ENCODE measurements at places on chromosomes 6 and 20.

DNA sequence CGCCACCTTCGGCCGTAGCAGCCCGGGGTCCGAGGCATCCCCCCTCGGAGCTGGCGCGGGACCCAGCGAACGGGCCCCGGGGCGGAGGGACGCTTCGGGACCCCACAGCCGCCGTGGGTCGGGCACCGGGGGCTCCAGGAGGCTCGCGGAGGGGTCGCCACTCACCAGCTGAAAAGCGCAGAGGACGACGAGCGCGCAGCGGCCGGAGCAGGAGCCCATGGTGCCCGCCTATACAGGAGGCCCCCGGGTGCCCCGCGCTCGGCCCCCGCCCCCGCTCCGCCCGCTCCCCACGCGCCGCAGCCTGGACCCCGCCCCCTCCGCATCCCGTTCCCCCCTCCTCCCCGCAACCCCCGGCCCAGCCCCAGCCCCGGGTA, at the start of gene NKAIN4:
NKAIN4 (minus strand) TSS at position 232 of the 374 bp plus-strand sequence; CDS start at position 219, 13 bp downstream.
- no peak for DNase-seq

DNA sequence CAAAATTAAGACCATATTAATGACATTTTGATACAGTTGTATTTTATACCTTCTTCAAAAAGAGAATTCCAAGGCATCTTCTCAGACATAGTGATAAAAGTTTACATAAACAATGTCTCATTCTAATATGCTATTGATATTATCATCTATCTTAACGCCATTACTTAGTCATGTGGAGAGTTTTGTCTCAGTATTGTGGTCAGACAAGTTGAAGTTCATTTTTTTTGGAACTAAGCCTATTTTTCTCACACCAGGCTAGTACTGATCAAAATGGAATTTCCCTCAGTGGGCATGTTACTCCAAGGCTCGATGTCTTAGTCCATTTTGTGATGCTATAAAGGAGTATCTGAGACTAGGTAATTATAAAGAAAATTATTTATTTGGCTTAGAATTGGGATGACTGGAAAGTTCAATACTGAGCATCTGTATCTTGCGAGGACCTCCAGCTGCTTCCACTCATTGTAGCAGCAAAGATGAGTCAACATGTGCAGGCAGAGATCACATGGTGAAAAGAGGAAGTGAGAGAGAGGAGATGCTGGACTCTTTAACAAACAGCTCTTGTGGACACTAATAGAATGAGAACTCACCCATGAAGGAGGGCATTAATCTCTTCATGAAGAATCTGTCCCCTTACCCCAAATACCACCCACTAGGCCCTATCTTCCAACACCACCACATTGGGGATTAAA, 825.5 kb upstream of the MANEA start:
- DNase-seq, result no peak

DNA sequence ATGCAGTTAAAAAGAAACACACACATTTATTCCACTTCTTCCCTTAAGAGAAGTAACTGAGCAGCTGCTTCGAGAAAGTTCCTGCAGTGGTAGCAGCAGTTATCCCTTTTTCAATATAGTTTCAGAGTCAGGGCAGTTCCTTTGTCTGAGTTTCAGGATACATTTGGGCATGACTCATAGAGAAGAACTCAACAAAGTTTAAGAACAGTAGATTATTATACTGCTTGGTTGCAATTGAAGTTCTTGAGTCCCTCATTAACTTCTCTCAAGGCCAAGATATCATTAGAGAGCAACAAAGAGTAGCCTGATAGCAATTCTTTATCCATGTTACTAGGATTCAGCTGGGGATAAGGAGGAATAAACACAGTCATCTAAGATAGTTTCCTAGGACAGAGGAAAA, 54.4 kb downstream of the TPD52L1 start:
- no peak for DNase-seq

DNA sequence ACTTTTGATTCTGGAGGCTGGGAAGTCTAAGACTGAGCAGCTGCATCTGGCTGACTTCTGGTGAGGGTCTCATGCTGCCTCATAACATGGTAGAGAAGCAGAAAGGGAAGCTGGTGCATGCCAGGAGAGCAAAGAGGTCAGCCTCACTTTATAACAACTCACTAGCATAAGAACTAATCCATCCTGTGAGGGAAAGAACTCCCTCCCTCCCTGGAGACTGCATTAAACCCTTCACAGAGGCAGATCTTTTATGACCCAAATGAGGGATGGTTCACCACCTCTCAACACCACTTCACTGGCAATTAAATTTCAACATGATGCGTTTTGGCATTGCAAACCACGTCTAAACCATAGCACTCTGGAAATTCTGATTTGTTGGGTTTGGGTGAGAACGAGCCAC, 33.9 kb downstream of the STXBP5 start:
- DNase-seq, result no peak

Measured in stimulated activated CD8-positive, alpha-beta memory T cell treated with anti-CD3 and anti-CD28 coated beads, Interleukin-2, amount 100 ng/mL, for 1 hour (primary cell).